T-helper 2 cell treated with Interferon-gamma antibody and Interleukin-4, amounts not matched to agents 5 μg/mL and 100 μg/mL, for 36 hours (primary cell): ENCODE measurements at places on chromosomes 12 and 14.
A peak's percentile ranks its signal among the peaks of the same experiment; 100 is the strongest.

DNA sequence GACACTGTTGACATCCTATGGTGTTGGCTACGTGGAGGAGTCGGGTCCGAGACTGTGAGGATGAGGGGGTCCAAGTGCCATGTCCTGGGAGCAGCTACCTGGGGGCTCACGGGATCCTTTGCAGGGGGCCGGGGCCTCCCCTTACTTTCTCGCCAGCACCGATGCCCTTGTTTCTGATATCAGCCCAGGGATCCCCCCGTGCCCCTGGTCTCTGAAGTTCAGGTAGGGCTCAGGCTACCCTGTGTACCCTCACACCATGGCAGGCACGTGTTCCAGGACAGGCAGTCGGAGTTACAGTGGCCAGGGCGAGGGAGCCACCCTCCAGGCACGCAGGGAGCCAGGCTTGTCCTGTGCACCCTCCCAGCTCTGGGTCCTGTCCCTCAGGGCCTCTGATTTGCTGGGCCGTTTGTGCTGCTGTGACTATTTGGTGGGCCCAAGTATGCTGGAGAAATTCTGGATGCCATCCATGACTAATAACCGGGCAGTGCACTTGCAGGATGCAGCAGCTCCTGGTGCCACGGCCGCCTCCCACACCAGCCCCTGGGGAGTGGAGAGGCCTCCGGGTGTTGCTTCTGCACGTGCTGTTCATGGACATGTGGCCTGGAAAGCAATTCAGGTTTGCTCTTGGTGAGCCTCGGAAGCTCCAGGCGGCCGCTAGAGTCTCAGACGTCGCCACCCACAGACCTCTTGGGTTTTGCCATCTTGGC lies 93.1 kb upstream of the SFSWAP start:
- H3K27me3 ChIP-seq, result peaks cover 16% of the 10 kb centered on the region
- H3K36me3 ChIP-seq, result no peaks in the 10 kb centered on the region
- no peaks in the 10 kb centered on the region for H3K4me1 ChIP-seq
- H3K4me3 ChIP-seq, result no peak overlapping the region
- no peak overlapping the region for H3K27ac ChIP-seq

DNA sequence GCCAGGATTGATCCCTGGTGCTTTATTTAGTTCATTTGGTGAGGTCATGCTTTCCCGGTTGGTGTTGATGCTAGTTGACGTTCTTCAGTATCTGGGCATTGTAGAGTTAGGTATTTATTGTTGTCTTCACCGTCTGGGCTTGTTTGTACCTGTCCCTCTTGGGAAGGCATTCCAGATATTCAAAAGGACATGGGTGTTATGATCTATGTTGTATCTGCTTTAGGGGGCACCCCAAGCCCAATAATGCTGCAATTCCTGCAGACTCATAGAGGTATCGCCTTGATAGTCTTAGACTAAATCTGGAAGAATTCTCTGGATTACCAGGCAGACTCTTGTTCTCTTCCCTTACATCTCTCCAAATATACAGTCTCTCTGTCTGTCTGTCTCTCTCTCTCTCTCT lies 42.1 kb downstream of the AK7 start:
- H3K27ac ChIP-seq, result no peak overlapping the region
- H3K27me3 ChIP-seq, result peaks cover 21% of the 10 kb centered on the region
- no peaks in the 10 kb centered on the region for H3K36me3 ChIP-seq
- DNase-seq, result no peak

DNA sequence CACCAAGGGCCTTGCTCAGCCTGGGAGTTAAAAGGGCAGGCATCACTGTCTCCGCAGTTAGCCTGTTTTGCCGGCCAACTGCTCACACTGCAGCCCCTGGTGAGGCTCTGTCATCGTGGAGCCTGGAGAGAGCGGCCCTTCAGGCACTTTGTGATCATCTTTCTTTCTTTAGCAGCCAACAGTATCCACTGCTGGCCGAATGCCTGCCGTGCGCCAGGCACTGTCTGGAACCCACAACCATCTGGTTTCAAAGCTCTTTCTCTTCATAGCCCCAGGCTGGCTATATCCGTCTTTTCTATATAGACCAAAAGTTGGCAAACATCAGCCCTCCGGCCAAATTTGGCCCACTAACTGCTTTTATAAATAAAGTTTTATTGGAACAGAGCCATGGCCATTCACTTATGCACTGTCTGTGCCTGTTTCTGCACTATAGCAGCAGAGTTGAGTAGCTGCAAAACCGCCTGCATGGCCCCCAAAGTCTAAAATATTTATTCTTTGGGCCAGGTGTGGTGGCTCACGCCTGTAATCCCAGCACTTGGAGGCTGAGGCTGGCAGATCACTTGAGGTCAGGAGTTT lies 29.5 kb downstream of the SLC8B1 start:
- H3K4me1 ChIP-seq, result peaks cover 13% of the 10 kb centered on the region
- no peak for DNase-seq
- peaks cover 23% of the 10 kb centered on the region for H3K36me3 ChIP-seq
- no peak overlapping the region for H3K4me3 ChIP-seq

DNA sequence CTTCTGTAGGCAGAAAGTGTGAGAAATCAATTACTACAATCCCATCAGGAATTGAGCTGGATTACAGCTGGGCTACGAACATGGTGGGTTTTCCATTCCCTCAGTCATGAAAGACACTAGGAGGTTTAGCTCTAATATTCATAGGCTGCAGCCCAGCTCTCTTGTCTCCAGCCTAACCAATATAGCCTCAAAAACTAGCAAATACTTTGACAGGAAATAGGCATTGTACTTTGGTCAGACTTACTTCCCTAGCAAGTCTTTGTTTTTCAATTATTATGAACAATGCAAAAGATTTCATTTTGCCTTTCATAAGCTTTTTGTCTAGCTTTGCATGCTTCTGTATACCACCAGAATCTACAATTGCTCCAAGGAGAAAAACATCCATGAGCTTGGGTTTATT lies 296.2 kb downstream of the GPHN start:
- no peak overlapping the region for H3K4me3 ChIP-seq
- DNase-seq, result no peak
- H3K4me1 ChIP-seq, result no peaks in the 10 kb centered on the region
- H3K27ac ChIP-seq, result no peak overlapping the region

DNA sequence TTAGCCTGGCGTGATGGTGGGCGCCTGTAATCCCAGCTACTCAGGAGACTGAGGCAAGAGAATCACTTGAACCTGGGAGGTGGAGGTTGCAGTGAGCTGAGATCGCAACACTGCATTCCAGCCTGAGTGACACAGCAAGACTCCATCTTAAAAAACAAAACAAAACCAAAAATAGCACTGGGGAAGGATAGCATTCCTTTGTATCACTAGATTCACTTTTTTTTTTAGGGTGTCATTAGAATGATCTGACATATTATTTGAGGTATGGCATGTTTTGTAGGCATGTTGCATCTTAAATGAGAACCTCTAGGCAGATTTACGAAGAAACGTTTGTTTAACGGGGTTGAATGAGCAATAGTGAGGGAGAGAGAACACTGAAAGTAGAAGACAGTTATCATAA lies 16.8 kb upstream of the FAR2 start:
- H3K27ac ChIP-seq, result no peak overlapping the region
- H3K4me1 ChIP-seq, result peaks cover 1% of the 10 kb centered on the region
- no peak overlapping the region for H3K4me3 ChIP-seq
- no peak for DNase-seq
- peaks cover 23% of the 10 kb centered on the region for H3K27me3 ChIP-seq

GRCh38 chr12:52147367-52147963 lies 44.3 kb downstream of the KRT80 start:
- H3K4me1 ChIP-seq, result peaks cover 5% of the 10 kb centered on the region
- peaks cover 5% of the 10 kb centered on the region for H3K27me3 ChIP-seq
- H3K27ac ChIP-seq, result no peak overlapping the region
- no peak for DNase-seq

DNA sequence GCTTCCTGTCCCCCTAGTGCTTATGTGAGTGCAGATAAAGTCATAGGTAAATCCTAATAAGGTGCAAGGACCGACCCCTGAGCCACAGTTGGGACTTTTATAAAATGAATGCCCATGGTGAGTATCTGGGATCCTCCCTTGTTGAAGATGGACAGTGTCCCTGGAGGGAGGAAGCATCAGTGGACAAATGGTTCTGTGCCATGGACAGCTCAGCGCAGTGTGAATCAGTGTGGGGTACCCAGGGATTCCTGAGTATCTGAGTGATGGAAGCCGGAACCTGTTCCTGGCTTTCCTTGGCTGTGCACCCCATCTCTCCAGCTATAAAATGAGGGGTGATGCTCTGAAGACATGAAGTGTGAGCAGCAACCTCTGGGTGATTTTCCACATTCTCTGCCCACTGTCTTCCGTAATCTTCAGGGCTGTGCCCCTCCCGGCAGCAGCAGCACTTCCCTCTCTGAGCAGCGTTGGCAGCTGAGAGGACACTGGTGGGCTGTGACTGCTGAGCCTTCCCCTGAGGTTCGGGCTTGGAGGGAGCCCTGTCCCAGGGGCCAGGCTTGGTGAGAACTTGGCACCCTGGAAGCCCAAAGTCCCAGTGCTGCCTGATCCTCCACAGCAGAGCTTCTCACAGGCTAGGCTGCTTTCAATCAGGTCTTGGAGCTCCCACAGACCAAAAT lies 25.0 kb downstream of the VCPKMT start:
- no peak overlapping the region for H3K4me3 ChIP-seq
- no peak overlapping the region for H3K27ac ChIP-seq
- peaks cover 14% of the 10 kb centered on the region for H3K36me3 ChIP-seq
- H3K27me3 ChIP-seq, result peaks cover 4% of the 10 kb centered on the region
- H3K4me1 ChIP-seq, result peaks cover 61% of the 10 kb centered on the region

GRCh38 chr12:52351196-52352059 lies 15.9 kb downstream of the KRT85 start:
- peaks cover 17% of the 10 kb centered on the region for H3K27me3 ChIP-seq
- H3K36me3 ChIP-seq, result no peaks in the 10 kb centered on the region
- no peak for DNase-seq
- peaks cover 3% of the 10 kb centered on the region for H3K4me1 ChIP-seq

DNA sequence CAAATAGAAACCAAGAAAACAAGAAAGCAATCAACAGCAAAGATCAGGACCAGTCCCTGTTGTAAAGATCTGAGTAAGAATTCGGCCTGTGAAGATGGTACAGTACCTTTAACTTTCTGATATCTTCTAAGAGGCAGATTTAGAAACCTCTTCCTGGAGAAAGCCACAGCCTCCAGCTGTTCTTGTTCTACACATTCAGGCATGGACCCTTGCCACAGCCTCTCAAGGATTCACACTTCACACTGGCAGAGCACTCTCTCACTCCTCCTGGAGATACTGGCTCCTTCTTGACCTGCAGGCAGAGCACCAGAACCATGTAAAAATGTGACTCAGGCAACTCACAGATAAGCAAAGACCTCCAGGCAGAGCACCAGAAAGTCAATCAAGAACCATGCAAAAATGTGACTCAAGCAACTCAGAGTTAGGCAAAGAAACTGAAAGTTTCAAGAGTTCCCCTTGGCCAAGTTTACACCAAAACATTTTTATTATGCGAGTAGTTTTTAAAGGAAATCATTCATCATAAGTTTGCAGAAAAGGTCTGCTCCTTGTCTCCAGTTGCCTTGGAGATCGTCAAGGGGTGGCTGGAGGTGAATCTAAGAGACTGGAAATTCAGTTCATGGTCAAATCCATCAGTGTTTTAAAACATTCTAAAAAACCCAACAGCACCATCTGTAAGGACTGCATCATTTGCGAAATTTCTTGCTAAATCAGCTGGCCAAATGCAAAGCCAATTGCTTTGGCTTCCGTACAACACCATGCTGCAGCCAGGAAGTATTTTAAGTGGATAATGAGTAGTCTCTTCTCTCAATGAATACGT lies 119.3 kb upstream of the MDM1 start:
- peak; percentile 71 for DNase-seq
- peak overlapping the region; percentile 96 for H3K27ac ChIP-seq
- peaks cover 78% of the 10 kb centered on the region for H3K4me1 ChIP-seq
- peaks cover 2% of the 10 kb centered on the region for H3K36me3 ChIP-seq

- DNase-seq, result no peak
- no peaks in the 10 kb centered on the region for H3K27me3 ChIP-seq
- no peaks in the 10 kb centered on the region for H3K36me3 ChIP-seq
- H3K4me1 ChIP-seq, result no peaks in the 10 kb centered on the region
Observed at GRCh38 chr12:130645751-130646150, 70.3 kb downstream of the RIMBP2 start.

DNA sequence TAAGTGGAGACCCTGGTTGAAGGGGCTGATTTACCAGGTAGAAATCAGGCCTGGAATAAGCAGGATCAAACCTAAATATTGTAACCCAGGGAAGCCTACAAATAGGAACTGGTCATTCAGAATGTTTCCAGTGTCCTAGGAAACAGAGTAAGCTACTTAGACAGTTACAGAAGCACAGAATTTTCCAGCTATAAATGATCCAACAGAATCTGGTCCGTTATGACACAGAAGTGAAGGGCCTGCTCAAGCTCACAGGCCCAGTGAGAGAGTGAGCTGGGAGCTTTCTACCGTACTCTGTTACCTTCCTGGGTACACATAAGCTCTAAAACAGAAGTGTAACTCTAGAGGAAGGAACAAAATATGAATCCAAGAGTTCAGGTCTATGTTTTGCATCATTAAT lies 119.1 kb downstream of the TTC7B start:
- H3K4me3 ChIP-seq, result no peak overlapping the region
- DNase-seq, result no peak
- H3K4me1 ChIP-seq, result no peaks in the 10 kb centered on the region
- H3K36me3 ChIP-seq, result no peaks in the 10 kb centered on the region
- no peak overlapping the region for H3K27ac ChIP-seq
- peaks cover 2% of the 10 kb centered on the region for H3K27me3 ChIP-seq

DNA sequence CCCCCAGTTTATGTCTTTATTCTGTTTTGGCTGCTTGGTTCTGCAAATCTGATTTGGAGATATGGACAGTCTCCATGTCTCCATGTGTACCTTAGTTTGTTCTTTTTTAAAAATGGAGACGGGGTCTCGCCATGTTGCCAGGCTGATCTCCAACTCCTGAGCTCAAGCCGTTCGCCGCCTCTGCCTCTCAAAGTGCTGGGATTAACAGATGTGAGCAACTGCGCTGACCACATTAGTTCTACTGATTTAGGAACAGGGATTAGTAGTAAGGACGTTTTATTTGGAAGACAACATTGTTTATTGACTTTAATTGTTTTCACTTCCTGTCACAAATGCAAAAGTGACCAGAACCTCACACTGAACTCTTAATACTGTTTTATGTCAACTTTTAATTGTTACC lies 14.7 kb downstream of the AEBP2 start:
- H3K36me3 ChIP-seq, result peaks cover 22% of the 10 kb centered on the region
- H3K27me3 ChIP-seq, result no peaks in the 10 kb centered on the region
- no peak overlapping the region for H3K27ac ChIP-seq
- no peak for DNase-seq
- no peak overlapping the region for H3K4me3 ChIP-seq
